ENCODE measurements at places on chromosomes 7 and 10.

- no peak for DNase-seq
Observed at GRCh38 chr7:12146813-12147212, 64.3 kb upstream of the TMEM106B start.

DNA sequence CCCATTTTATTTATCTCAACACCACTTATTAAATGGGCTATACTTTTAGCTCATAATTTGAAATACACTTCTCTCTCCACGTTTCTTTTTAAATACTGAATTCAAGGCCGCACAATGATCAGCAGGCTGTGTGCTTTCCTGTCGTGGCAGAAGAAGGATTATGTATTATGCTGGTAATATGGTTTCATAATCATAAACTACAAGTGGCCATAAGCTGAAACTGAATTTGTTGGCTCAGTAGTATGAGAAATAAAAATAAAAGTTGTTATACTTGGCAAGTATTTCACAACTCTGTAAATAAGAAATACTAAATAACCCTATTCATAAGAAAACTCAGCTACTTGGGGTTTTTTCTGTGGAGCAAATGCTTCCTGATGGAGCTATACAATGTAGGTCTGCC is 313.6 kb downstream of the DOCK4 start:
- no peak for DNase-seq

DNA sequence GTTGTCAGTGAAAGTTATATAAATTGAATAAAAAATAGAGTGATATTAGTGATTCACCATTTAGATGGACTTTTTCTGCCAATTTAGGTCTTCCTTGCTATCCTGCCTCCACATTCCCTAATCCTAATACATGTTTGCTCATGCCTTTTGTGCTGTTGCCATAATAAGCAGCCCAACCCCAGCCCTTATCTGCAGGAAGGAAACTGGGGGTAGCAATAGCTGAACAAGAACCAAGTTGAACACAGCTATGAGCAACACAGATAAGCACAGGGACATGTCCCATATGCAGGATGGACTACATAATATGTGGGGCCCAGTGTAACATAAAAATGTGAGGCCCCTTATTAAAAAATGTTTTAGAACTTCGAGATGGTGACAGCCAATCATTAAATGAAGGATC is 91.2 kb upstream of the AHR start:
- DNase-seq = no peak

DNA sequence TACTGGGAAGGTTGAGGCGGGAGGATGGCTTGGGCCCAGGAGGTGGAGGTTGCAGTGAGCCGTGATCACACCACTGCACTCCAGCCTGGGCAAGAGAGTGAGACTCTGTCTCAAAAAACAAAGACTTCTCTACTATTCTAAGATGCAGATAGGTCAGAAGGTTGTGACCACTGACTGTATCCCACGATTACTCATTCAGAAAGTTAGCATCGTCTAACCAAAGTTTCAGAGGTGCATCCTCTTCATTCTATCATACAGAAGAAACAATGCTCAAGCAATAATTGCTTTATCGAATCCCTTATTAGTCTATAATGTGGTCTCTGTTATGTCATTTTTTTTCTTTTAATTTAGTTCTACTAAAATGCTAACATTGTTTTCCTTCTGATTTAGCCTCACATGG is 348.7 kb upstream of the LRGUK start:
- DNase-seq = no peak

DNA sequence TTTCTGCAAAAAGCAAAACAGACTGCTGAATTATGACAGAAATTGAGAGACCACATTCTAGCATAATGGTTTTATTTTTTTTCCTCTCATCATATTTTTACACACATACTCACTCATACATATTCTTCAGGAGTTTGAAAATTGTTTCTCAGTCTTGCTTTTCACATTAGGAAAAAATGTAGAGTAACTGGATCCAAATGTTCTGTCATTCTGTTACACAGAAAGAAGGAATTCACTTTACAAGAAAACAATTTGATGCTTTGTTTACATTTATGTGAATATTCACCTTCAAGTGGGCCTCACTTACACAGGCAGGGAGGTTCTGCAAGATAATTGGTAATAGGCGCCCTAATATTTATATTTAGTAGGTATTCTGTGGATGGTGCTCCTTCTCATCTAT is 82.0 kb downstream of the ARL4A start:
- DNase-seq = no peak

GRCh38 chr7:100680576-100681271 is 7.2 kb downstream of the GNB2 start:
- no peak for DNase-seq

- DNase-seq = no peak
Observed at GRCh38 chr7:46058086-46058823, 137.2 kb upstream of the IGFBP3 start.

- no peak for DNase-seq
Observed at GRCh38 chr10:88117869-88118632, 254.6 kb downstream of the PTEN start.

DNA sequence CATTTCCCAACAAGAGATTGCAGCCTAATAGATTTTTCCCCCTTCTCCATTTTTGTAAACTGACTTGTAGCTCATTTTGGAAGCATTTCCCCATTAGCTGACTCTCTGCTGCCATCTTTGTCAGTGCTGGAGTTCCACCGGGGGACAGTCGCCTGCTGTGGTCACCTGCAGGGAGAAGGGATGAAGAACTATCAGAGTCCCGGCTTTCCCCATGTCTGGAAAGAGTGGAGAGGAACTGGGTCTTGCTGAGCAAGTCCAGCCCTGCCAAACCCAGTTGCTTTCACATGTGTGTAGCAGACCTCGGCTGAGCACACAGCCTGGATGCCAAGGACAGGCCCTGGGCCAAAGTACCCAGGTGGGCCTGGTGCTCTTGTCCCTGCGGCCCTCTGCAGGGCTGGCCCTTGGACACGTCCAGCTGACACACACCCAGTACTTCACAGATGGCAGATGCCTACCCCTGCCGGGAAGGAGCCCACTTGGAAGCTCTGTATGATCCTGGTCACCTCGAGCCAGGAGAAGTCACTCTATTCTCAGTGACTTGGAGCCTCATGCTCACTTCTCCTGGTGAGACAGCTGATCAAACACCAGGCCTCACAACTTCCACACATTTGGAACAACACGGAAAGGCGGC is 157.3 kb upstream of the NPVF start:
- no peak for DNase-seq

DNA sequence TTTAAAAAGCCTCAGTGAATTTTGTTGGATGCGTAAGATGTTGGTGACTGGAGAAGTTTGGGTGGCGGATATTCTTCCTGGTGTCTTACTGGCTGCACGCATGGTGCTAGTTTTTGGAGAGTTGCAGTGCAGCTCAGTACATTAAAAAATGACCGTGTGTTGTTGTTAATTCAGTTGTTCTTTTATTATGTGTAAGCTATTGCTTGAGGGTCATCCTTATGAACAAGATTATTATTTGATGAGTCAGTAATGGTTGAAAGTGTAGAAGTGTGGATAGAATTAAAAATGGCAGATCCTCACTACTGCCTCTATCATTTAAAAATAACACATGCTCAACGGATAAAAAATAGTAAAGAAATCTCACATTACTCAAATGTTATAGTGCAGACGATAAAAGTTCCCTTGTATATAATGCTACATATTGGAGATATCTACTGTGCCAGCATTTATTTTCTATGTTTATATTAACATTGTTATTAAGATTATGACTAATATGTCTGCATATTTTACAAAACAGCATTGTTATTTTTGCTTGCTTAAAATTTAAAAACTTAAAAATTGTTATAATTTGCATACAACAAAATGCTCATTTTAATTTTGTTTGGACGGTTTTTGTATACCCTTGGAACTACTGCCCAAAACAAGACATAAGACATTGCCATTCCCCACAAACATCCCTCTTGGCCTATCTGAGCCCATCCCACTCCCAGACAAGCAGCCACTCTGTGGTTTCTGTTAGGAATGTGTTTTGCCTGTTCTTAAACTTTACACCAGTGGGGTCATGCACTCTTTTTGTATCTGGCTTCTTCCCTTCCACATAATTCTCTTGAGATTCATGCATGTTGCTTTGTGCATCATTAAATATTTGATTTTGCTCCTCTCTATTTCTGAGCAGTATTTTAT is 142.0 kb downstream of the DOCK1 start:
- DNase-seq = no peak

Measured in SW 1271 (cell line).